ENCODE measurements at places on chromosomes 16 and 17. TPM values are rescaled to one million over a fixed set of nuclear protein-coding genes. Genes with fewer than 3 reads are reported as not detected.

Gene PAQR4
- 2.5 TPM for total RNA-seq

Gene SUMO2
- total RNA-seq = 159 TPM

Gene FGF11
- total RNA-seq = 9.9 TPM

Gene TBC1D3E
- not detected for total RNA-seq

Gene SLC13A2
- not detected for total RNA-seq

Gene KRT15
- 569 TPM for total RNA-seq

Gene HS3ST4
- not detected for total RNA-seq

Gene NPIPB12
- 23.2 TPM for total RNA-seq

Gene TEKT5
- total RNA-seq = not detected

Gene SPNS2
- total RNA-seq = 0.67 TPM

Gene NRN1L
- total RNA-seq = not detected

Gene METTL2A
- 26.7 TPM for total RNA-seq

Gene KRTAP4-11
- not detected for total RNA-seq

Gene TPSD1
- total RNA-seq = not detected

Gene USB1
- 61.1 TPM for total RNA-seq

Gene RPS15A
- 1,012 TPM for total RNA-seq

Gene CIBAR2
- total RNA-seq = not detected

Gene EPOP
- 2.8 TPM for total RNA-seq

Gene NPIPB6
- total RNA-seq = 2.0 TPM

Gene SLC46A1
- 12.6 TPM for total RNA-seq

Gene KRT12
- not detected for total RNA-seq

Gene TEKT3
- not detected for total RNA-seq

Gene ACSM5
- not detected for total RNA-seq

Gene GPR139
- total RNA-seq = not detected

Gene JPT2
- 53.0 TPM for total RNA-seq

Gene KRTAP4-4
- not detected for total RNA-seq

Gene CA7
- total RNA-seq = not detected

Gene ZP2
- not detected for total RNA-seq

Gene RFWD3
- 31.2 TPM for total RNA-seq

Gene ZKSCAN2
- total RNA-seq = 6.2 TPM

Gene KRT28
- not detected for total RNA-seq

Gene HSD17B2
- 1.3 TPM for total RNA-seq

Gene CTRB1
- not detected for total RNA-seq

Gene ATP2C2
- total RNA-seq = not detected

Gene ACE
- 3.0 TPM for total RNA-seq

Gene CHTF8
- 48.2 TPM for total RNA-seq

Gene CCL7
- total RNA-seq = not detected

Gene TP53TG3C
- total RNA-seq = not detected

Gene RHBDL1
- total RNA-seq = 9.0 TPM

Gene SLC52A1
- total RNA-seq = 0.52 TPM

Gene MYL11
- not detected for total RNA-seq

Gene ADAM11
- total RNA-seq = 0.17 TPM

Gene RANBP10
- total RNA-seq = 5.5 TPM

Gene TRPV2
- 0.33 TPM for total RNA-seq

Gene METTL26
- total RNA-seq = 95.7 TPM

Gene SDK2
- total RNA-seq = 64.2 TPM

Gene TM4SF5
- total RNA-seq = not detected

Gene SPAG7
- 20.7 TPM for total RNA-seq

Gene TIGD7
- 2.8 TPM for total RNA-seq

Gene MAP3K3
- 19.5 TPM for total RNA-seq

Gene RAB34
- total RNA-seq = 68.2 TPM

Data from mammary epithelial cell (primary cell).